Upper lobe of left lung (tissue), 6 donors: ENCODE measurements at places on chromosomes 16 and 17. TPM values are rescaled to one million over a fixed set of nuclear protein-coding genes. Genes with fewer than 3 reads are reported as not detected.

Gene ADGRG1
- 34.6 TPM for total RNA-seq

DNA sequence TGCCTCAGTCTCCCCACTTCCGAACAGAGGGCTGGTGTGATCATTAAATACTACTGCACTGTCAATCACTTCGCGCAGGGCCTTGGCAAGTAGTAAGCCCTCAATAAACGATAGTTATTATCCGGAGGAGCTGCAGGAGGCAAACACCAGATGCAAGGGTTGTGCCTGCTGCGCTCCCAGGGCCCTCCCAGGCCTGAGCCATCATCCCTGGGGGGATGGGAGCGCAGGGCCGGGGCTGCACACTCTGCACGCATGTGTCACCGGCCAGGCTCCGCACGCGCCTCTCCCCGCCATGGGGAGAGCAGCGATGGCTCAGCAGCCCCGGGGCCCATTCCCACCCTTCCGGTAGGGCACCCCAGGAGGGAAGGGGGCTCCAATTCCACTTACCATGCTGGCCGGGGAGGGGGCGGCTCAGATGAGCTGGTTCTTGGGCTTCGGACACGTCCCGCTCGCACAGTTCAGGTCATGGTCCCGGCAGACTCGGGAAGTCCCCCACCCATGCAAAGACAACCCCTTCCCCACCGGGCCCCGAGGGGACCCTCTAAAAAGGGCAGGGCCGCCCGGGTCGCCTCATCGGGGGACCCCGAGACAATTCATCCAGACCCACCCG, 681 bp downstream of the XPO6 start:
- H3K36me3 ChIP-seq = no peaks in the 10 kb centered on the region
- peak overlapping the region; percentile 78 for H3K4me3 ChIP-seq
- no peaks in the 10 kb centered on the region for H3K27me3 ChIP-seq
- DNase-seq = peak; percentile 78
- peaks cover 16% of the 10 kb centered on the region for H3K4me1 ChIP-seq
- peak overlapping the region; percentile 87 for H3K27ac ChIP-seq

GRCh38 chr16:24170407-24170806, 85.7 kb upstream of the CACNG3 start:
- no peak overlapping the region for H3K4me3 ChIP-seq
- peaks cover 7% of the 10 kb centered on the region for H3K36me3 ChIP-seq
- DNase-seq = no peak
- H3K27ac ChIP-seq = no peak overlapping the region
- H3K4me1 ChIP-seq = no peaks in the 10 kb centered on the region
- H3K27me3 ChIP-seq = no peaks in the 10 kb centered on the region

- H3K27me3 ChIP-seq = no peaks in the 10 kb centered on the region
- peaks cover 83% of the 10 kb centered on the region for H3K4me1 ChIP-seq
- peaks cover 4% of the 10 kb centered on the region for H3K36me3 ChIP-seq
- DNase-seq = no peak
Observed at GRCh38 chr16:29825145-29826044, 5.1 kb downstream of the MVP start.

DNA sequence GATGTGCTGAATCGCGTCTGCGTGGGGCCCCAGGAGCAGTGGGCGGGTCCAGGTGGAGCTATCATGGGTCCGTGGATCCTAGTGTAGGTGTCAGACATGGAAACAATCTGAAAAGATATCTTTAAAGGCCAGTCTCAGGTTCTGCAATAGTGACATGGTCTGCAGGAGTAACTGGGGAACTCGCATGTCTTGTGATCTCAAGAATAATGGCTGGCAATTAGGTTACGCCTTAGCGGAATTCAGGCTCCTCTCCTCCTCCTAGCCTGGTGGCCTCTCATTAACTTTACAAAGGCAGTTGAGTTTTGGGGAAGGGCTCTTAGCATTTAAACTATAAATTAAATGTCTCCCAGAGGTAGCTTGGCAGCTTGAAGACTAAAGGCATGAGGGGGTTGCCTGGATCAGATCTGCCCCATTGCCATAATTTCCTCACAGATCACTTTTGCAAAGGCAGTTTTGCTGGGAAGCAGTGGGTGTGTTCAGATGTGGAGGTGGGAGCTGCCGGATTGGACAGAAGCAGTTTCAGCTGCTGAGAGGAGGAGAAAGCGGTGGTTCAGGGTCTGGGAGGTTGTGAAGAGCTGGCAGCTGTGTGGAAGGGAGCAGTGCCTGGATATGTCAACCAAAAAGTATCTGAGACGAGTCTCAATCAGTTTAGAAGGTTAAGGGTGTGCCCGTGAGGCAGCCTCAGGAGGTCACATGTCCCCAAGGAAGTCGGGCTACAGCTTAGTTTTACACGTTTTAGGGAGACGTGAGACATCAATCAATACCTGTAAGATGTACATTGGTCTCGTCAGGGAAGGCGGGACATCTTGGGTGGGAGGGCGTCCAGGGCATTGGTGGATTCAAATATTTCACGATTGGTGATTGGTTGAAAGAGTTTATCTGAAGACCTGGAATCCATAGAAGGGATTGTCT, 2.7 kb downstream of the TBCD start:
- no peak overlapping the region for H3K4me3 ChIP-seq
- H3K27ac ChIP-seq = no peak overlapping the region
- H3K36me3 ChIP-seq = no peaks in the 10 kb centered on the region
- no peak for DNase-seq
- no peaks in the 10 kb centered on the region for H3K27me3 ChIP-seq
- H3K4me1 ChIP-seq = peaks cover 12% of the 10 kb centered on the region

DNA sequence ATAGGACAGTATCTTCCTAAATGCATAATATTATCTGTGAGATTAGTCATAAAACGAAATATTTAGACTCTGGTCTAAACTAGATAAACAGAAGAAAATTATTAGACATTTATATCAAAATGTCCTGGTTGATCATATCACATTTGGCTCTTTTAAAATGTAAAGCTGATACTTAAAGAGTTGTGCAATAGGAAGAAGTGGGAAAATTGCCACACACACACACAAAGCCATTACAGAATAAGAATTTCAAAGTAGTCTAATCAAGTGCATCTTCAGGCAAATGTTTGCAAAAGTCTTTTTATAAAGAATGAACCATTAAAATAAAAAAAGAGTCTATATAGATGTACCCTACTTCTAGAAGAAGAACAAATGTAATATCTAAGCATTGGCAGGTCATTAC, 301.7 kb downstream of the KIF2B start:
- no peaks in the 10 kb centered on the region for H3K36me3 ChIP-seq
- H3K27ac ChIP-seq = no peak overlapping the region
- H3K27me3 ChIP-seq = no peaks in the 10 kb centered on the region

DNA sequence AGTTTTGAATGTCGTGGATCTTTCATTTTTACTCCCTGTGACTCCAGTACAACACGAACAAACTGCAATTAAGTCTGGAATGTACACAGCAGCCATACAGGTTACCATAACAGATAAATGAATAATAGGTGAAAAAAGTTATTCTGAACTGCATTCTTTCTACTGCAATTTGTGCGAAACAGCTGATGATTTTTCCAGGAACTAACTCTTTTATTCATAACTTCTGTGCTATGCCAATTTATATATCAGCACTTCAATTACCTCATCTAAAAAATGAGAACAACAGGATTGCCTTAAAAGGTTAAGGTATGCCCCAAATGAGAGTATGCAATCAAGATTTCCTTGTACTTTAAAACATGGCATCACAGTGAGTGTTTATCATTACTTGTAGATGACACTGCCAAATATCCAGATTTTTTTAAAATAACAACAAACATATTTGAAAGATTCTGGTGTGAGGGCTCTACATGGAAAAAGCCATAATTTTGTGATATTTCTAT, 238.9 kb downstream of the CDH8 start:
- H3K27me3 ChIP-seq = no peaks in the 10 kb centered on the region
- H3K27ac ChIP-seq = no peak overlapping the region

DNA sequence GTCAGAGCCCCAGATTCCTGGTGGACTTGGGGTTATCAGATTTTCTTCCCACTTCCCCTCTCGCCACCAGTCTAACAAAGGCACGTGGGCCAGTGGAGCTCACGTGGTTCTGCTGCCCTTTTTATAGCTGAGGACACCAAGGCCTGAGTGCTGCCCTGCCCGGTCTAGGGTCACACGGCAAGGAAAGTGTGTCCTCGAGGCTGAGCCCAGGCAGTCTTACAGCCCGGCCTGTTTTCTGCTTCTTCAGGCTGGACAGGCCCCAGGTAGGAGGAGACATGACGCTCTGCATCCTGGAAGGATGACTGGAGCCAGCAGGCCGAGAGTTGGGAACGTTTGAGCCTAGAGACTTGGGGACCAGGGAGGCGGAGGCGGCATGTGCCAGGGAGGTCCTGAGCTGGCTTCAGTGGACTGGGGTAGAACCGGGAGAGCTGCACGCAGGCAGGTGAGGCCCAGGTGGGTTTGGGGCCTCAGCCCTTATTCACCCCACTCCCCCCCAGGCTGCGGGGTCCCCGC, 3.5 kb downstream of the CTRB1 start:
- peaks cover 10% of the 10 kb centered on the region for H3K4me1 ChIP-seq
- no peak overlapping the region for H3K4me3 ChIP-seq
- no peaks in the 10 kb centered on the region for H3K27me3 ChIP-seq
- H3K27ac ChIP-seq = no peak overlapping the region
- peak; percentile 67 for DNase-seq

- H3K27me3 ChIP-seq = no peaks in the 10 kb centered on the region
- H3K36me3 ChIP-seq = peaks cover 10% of the 10 kb centered on the region
- H3K27ac ChIP-seq = peak overlapping the region; percentile 51
- DNase-seq = no peak
Observed at GRCh38 chr17:50693036-50693682, 14.6 kb downstream of the ANKRD40 start.

GRCh38 chr16:80703131-80704071, 101.0 kb downstream of the CDYL2 start:
- H3K4me3 ChIP-seq = no peak overlapping the region
- H3K4me1 ChIP-seq = no peaks in the 10 kb centered on the region
- no peaks in the 10 kb centered on the region for H3K36me3 ChIP-seq
- H3K27me3 ChIP-seq = no peaks in the 10 kb centered on the region

DNA sequence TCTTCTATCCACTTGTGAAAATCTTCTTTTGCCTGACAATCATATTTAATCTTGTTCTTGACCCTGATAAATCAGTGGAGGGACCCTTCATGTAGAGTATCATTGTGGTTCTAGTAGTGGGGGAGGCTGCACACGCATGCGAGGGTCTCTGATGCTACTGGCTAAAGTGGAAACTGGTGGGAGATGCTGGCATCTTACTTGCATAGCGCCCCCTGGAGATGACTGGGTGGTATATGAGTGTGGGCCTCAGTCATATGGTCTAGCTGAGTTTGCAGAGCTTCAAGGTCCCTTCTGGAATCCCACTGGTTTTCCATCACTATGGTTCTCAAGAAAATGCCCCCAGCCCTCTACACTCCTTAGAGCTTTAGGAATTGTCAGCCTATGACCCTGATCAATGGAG, 236.4 kb upstream of the AXIN2 start:
- DNase-seq = no peak
- H3K27me3 ChIP-seq = no peaks in the 10 kb centered on the region
- H3K27ac ChIP-seq = no peak overlapping the region
- H3K4me1 ChIP-seq = no peaks in the 10 kb centered on the region
- H3K4me3 ChIP-seq = no peak overlapping the region
- no peaks in the 10 kb centered on the region for H3K36me3 ChIP-seq

DNA sequence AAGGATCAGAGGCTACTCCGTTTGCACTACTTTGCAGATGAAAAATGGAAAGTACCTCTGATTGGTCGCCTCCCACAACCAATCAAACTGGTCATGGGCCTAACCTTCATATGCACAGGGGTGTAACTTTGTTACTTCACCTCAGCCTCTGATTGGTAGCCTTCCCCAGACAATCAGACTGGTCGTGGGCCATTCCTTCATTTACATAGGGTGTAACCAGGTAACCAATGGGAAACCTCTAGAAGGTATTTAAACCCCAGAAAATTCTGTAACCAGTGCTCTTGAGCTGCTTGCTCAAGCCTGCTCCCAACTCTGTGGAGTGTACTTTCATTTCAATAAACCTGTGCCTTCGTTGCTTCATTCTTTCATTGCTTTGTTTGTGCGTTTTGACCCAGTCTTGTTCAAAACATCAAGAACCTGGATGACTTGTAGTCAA, 39.2 kb upstream of the USP22 start:
- no peaks in the 10 kb centered on the region for H3K36me3 ChIP-seq
- no peaks in the 10 kb centered on the region for H3K27me3 ChIP-seq
- no peak for DNase-seq
- H3K4me1 ChIP-seq = no peaks in the 10 kb centered on the region

- no peaks in the 10 kb centered on the region for H3K36me3 ChIP-seq
- H3K27ac ChIP-seq = peak overlapping the region; percentile 56
- no peaks in the 10 kb centered on the region for H3K27me3 ChIP-seq
- H3K4me1 ChIP-seq = peaks cover 5% of the 10 kb centered on the region
- no peak for DNase-seq
- no peak overlapping the region for H3K4me3 ChIP-seq
Observed at GRCh38 chr17:15384142-15384787, 42.9 kb upstream of the TEKT3 start.

DNA sequence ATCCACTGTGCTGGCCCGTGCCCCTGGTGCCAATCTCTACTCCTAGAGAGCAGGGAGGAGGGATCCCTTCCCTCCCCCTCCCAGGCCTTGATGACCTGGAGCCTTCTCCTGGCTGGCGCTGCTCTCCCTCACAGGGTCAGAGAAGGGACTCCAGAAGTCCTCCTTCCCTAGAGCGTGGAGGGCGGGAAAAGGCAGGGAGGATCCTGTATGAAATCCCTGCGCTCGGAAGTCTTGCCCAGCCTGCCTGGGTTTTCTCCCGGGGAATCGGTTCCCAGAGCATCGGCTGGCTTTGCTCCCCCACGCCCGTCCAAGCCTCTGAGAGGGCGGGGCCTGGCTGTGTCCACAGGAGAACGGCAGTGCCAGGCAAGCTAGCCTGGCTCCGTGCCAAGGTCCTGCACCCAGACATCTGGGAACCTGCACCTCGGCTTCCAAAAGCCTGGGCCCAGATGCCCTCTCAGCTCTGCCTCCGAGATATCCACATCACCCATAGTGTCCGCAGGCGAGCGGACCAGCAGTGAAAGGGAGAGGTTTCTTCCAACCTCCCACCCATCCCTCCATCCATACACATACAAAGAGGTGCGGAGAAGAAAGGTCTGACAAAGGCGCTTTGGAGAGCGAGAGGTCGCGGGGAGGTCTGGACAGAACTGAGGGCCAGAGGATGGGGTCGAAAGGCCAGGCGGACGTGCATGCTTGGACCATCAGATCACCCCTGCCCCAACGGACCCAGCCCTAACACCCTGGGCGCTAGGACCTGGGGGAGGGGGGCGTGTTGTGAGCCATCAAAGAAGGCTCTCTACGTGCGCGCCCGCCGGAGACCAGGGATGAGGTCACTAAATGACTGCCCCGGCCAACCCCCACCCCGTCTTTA, 1.1 kb downstream of the MPP2 start:
- H3K4me1 ChIP-seq = peaks cover 27% of the 10 kb centered on the region
- H3K4me3 ChIP-seq = peak overlapping the region; percentile 44
- DNase-seq = peak; percentile 79
- H3K27me3 ChIP-seq = no peaks in the 10 kb centered on the region
